ENCODE measurements at places on chromosomes 16 and 17. TPM values are rescaled to one million over a fixed set of nuclear protein-coding genes. Genes with fewer than 3 reads are reported as not detected.
A peak's percentile ranks its signal among the peaks of the same experiment; 100 is the strongest.

DNA sequence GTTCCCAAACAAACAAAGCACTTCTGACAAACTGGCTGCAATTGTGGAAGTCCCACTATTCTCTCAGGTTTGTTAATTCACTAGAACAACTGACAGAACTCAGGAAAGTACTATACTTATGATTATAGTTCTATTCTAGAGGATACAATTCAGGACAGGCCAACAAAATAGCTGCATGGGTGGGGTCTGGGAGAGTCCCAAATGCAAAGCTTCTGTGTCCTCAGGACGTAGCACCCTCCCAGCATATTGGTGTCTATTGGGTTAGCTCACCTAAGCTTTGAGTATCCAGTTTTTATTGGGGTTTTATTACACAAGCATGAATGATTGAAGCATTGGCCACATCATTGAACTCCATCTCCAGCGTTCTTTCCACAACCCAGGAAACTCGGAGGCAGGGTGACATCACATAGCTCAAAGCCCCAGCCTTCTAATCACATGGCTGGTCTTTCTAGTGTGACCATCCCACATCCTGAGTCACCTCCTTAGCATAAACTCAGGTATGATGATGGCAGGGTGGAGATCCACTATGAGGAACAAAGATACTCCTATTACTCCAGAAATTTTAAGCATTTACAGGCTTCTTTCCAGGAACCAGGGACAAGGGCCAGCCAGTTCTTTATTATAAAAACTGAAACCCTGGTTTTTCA lies 43.9 kb upstream of the CCNF start:
- peaks cover 3% of the 10 kb centered on the region for H3K36me3 ChIP-seq
- peaks cover 11% of the 10 kb centered on the region for H3K27me3 ChIP-seq
- peak overlapping the region; percentile 47 for H3K27ac ChIP-seq
- no peak for DNase-seq
- H3K4me1 ChIP-seq = peaks cover 17% of the 10 kb centered on the region

- H3K27ac ChIP-seq = no peak overlapping the region
- no peaks in the 10 kb centered on the region for H3K4me1 ChIP-seq
- DNase-seq = no peak
Measured at GRCh38 chr16:5895976-5896375, 798.4 kb upstream of the EEF2KMT start.

DNA sequence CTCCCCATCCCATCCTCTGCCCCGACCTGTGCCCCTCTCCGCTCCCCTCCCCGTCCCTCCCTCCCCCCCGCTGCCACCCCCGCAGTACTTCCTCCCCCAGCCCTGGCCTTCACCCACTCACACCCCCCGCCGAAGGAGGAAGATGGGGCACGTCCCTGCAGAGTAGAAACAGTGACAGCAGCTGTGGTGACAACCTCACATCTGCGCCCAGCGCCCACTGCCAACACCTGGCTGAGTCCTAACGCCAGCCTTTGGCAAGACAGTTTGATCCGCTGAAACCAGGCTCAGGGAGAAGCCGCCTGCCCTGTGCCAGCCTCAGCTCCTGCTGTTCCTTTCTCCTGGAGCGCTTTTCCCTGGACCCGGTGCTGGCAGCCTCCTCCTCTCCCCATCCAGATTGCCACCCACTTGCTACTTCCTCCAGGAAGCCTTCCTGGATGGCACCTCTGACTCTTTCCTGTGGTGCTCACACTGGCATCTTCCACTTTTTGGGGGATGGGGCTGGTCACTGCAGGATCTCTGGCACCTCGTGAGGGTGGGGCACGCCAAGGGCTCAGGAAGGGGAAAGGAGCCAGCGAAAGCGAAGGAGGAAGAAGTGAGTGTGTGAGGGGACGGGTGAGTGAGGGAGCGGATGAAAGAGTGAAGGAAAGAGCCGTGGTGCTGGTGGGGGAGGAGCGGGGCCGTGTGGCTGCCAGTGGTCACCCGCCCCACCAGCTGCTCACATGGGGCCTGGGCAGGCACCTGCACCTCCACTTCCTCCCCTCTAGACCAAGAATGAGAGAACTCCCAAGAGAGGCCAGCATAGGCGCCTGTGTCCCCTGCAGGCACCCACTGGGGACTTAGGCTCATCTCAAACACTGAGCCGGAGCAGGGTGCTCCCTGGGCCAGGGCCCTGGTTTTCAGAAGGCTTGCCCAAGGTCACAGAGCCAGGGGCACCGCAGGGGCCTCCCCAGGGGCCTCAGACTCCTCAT lies 27.0 kb downstream of the ZFPM1 start:
- no peak for DNase-seq
- H3K27ac ChIP-seq = peak overlapping the region; percentile 52
- H3K4me3 ChIP-seq = no peak overlapping the region
- H3K27me3 ChIP-seq = no peaks in the 10 kb centered on the region
- H3K4me1 ChIP-seq = peaks cover 25% of the 10 kb centered on the region

SPN gene
- 0.38 TPM for total RNA-seq

CES5A gene
- not detected for total RNA-seq

MXRA7 gene
- 56.5 TPM for total RNA-seq

GRCh38 chr17:8831234-8831849 lies 32.2 kb upstream of the MFSD6L start:
- peaks cover 4% of the 10 kb centered on the region for H3K4me1 ChIP-seq
- peaks cover 6% of the 10 kb centered on the region for H3K27me3 ChIP-seq
- no peak overlapping the region for H3K4me3 ChIP-seq
- H3K36me3 ChIP-seq = no peaks in the 10 kb centered on the region
- no peak for DNase-seq
- H3K27ac ChIP-seq = no peak overlapping the region

DNA sequence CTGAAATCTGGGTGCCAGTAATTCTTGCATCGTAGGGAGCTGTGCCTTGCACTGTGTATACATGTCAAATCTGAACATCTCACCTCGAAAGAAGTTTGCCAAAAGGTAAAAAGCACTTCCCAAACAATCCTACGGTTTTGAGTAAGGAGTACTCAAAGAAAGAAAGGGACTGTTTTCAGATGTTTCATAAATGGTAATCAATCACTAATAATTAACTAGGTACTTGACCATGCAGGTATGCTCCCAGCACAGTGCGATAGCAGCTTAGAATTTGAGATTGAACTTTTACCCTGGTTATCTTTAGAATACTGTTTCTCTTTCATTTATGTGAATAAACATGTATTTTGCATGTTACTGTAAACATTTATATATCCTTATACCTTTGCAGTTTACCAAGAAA lies 39.0 kb downstream of the PRKCA start:
- no peaks in the 10 kb centered on the region for H3K27me3 ChIP-seq
- H3K36me3 ChIP-seq = no peaks in the 10 kb centered on the region
- no peak for DNase-seq
- no peak overlapping the region for H3K27ac ChIP-seq
- no peak overlapping the region for H3K4me3 ChIP-seq
- H3K4me1 ChIP-seq = peaks cover 28% of the 10 kb centered on the region

- H3K4me1 ChIP-seq = no peaks in the 10 kb centered on the region
- H3K27ac ChIP-seq = no peak overlapping the region
- H3K4me3 ChIP-seq = no peak overlapping the region
- DNase-seq = no peak
- H3K27me3 ChIP-seq = peaks cover 46% of the 10 kb centered on the region
Measured at GRCh38 chr17:5545051-5545987, 39.0 kb downstream of the NLRP1 start.

GRCh38 chr16:74922150-74923138 lies 62.5 kb downstream of the WDR59 start:
- H3K4me3 ChIP-seq = no peak overlapping the region
- DNase-seq = no peak
- no peak overlapping the region for H3K27ac ChIP-seq
- no peaks in the 10 kb centered on the region for H3K4me1 ChIP-seq
- H3K36me3 ChIP-seq = peaks cover 47% of the 10 kb centered on the region

OSGIN1 gene
- total RNA-seq = 2.3 TPM

TBC1D3C gene
- total RNA-seq = 0.18 TPM

DNA sequence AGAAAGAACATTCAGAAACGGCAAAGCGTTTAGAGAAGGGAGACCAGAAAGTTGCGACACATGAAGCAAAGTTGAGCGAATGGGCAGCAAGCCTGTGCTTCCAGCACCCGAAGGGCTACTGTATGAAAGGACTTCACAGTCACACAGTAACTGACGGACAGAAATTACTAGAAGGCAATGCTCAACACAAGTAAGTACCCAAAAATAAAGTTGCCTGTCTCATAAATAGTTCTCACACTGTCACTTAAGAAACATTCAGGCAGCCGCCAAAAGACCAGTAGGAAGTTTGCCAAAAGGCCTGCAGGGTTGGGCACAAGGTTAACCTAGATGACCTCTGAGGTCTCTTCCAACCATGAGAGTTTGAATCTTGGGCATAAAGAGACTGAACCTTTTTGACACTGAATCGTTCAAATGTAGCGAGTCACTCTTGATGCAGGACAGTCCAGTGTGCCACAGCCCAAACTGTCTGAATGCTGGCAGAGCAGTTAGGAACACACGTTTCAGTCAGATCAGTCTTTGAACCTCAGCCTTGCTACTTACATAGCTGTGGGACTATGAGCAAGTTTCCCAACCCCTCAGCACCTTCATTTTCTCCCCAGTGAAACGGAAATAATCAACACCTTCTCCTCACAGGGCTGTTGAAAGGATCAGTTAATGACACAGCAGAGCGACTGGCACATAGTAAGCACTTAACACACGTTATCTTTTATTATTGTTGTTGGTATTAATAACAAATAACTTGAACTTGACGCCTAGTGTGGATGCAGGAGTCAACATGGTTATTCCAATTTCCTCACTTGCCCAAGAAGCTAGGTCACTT lies 10.4 kb downstream of the NCBP3 start:
- no peaks in the 10 kb centered on the region for H3K4me1 ChIP-seq
- no peak overlapping the region for H3K4me3 ChIP-seq
- no peak for DNase-seq
- peaks cover 38% of the 10 kb centered on the region for H3K36me3 ChIP-seq
- no peak overlapping the region for H3K27ac ChIP-seq

DNA sequence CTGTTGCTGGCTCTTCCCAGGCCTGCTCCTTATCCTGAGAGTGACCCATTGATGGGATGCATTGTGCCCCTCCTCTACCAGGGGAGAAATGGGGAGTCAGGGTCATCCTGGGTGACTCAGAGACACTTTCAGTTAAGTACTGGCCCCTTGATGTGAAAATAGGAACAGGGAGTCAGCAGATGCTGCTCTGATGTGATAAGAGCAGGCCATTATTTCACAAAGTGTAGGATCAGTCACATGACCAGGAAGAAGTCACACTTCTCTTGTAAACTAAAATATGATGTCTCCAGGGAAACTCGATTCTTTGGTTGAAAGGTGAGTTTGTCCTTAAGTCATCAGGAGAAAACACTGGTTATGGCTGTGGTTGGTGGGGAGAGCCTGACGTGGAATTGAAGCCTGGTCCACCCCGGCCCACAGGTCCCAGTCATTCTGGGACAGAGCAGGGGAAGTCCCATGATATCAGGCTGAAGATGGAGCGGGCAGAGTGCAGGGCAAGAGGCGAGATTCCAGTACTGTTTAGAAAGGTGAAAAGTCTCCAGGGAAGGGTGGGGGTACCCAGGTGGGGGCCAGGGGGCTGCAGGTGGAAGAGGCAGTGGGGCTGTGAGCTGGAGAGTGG lies 88.6 kb upstream of the NLRP1 start:
- DNase-seq = no peak
- H3K36me3 ChIP-seq = no peaks in the 10 kb centered on the region
- H3K4me3 ChIP-seq = no peak overlapping the region
- H3K4me1 ChIP-seq = no peaks in the 10 kb centered on the region
- no peak overlapping the region for H3K27ac ChIP-seq
- H3K27me3 ChIP-seq = peaks cover 25% of the 10 kb centered on the region

DNA sequence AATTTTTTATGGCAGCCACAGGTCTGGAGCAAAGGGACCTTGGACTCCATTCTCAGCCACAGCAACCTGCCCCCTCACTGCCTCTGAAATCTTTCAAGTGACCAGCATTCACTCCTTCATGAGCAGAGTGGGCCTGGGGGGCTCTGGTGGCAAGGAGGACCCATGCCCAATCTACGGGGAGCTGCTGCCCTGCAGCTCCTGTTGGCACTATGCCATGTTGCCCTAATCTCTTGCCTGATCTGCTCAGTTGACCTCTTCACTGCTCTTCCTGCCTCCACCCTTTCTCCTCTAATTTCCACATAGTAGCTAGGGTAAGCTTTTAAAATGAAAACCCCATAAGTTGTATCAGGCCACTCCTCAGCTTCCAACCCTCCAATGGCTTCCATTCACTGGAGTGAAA lies 2.9 kb upstream of the PRKCB start:
- peaks cover 10% of the 10 kb centered on the region for H3K4me1 ChIP-seq
- H3K36me3 ChIP-seq = no peaks in the 10 kb centered on the region
- no peak for DNase-seq
- H3K27ac ChIP-seq = no peak overlapping the region
- H3K4me3 ChIP-seq = no peak overlapping the region
